ENCODE measurements at places on chromosomes 7 and 10. TPM values are rescaled to one million over a fixed set of nuclear protein-coding genes. Genes with fewer than 3 reads are reported as not detected.

DNA sequence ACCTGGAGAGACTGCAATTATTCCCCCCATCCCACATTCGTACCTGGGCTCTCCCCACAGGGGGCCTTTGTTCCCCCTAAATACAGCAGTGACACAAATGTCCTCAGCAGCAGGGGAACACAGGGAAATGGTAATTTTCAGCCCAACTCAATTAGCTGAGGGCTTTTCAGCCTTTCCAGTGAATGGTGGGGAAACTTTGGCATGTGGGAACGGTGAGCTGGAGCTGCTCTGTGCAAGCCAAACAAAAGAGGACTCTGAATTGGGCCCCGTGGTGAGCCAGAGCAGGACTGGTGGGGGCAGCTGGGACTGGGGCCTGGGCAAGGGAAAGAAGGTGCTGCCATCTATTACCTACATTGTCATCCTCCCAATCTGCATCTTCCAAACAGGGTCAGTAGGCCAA is 51.0 kb downstream of the FBXW4 start:
- no peak for DNase-seq

DNA sequence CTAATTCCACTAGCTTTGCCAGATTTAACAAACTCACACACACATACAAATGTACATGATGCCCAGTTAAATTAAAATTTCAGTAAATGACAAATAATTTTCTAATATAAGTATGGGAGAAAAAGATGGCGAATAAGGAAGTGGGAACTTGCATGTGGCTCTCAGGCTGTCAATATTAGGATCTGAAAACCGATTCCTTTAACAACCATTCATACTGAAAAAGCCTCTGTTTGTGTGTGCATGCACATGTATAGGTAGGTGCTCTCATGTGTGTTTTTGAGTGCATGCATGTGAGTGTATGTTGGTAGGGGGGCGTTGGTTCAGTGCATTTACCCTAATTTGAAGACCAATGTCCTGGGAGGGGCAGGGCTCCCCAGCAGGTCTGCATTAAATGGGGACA is 125.3 kb downstream of the HTR7 start:
- no peak for DNase-seq

DNA sequence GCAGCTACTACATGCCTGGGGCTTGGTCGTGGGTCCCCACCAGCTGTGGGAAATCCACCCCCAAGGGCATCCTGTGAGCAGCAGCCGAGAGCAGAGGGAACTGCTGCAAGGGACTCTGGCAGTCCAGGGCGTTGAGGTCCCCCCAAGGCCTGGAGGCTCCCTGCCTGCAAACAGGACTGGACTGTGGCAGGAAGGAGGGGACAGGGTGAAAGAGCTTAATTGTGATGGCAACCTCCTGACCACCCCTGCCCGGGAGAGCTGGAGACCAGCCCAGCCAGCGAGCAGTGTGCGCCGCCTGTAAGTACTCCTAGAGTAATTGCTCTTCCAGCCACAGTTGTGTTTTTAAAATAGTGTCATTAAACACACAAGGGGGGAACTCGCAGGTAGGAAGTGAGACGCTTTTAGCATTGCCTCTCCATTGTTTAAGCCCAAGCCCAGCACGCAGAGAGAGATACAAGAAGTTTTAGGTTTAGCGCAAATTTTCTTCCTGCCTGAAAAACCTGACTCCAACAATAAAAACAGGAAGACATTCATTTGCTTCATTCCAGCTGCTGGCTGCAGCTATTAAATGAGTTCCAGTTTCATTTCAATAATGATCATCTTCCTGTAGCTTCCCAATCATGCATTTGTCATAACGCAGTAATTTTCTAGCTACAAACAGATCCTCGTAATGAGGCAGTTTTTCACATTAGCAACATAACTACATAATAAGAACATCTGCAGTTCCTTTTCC is 111.1 kb downstream of the EBF3 start:
- DNase-seq = no peak

GRCh38 chr7:110386006-110386405 is 704.9 kb upstream of the LRRN3 start:
- no peak for DNase-seq

- DNase-seq = no peak
These were observed 129.1 kb downstream of the SEPTIN14 start for GRCh38 chr7:55733241-55734140.

DNA sequence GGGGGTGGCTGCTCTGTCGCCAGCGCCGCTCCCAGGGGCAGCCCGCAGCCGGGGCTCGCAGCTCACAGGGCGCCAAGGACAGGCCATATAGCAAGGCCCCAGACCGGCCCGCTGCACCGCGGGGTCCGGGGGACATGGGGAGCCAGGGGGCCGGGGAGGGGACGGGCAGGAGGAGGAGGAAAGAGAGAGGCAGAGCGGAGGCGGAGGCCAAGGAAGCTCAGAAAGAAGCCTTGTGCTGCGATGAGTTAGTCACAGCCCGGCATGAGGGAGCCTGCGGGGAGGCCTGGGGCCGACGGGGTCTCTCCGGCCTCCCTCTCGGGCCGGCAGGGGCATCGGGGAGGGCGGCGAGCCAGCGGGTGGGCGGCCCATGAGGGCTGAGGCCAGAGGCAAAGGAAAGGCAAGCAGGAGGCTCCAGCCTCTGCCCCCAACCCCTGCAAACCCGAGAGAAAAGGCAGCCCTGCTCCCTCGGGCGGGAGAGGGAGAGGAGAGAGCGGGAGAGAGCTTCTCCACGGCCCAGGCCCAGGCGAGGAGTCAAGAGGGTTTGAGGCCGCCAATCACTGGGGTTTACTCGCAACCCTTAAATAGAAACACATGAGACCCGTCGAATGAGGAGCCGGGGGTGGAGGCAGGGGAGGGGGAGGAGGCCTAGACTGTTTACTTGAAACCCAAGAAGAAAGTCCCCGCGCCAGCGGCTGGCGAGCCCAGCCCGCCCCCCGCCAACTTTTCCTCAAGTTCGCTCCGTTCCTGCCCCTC is 167.9 kb downstream of the NEURL1 start:
- peak; percentile 60 for DNase-seq

DNA sequence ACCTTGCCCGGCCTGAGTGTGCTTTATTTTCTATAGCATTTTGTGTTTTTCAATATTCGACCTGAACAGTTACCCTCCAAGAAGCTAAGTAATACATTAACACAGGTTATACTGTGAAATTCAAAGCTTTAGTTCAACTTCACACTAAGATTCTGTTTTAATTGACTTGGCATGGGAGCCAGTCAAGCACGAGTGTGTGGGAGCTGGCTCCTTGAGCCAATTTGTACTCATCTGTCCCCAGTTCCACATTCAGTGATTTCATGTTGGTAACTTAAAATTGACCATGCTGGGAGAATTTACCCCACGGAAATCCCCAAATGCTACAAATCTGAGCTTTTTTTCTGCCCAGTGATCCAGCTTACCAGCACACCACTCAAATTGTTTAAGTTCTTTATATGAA is 20.3 kb downstream of the TSPAN12 start:
- no peak for DNase-seq

GRCh38 chr7:7251742-7252141 is 69.4 kb downstream of the C1GALT1 start:
- DNase-seq = no peak

- DNase-seq = no peak
These were observed 245.5 kb upstream of the STEAP1 start for GRCh38 chr7:89908736-89909135.

- DNase-seq = no peak
These were observed 5.9 kb upstream of the CFAP69 start for GRCh38 chr7:90239050-90239449.

- no peak for DNase-seq
These were observed 64.7 kb downstream of the DIP2C start for GRCh38 chr10:624605-625332.

- DNase-seq = no peak
These were observed 151.3 kb downstream of the REEP3 start for GRCh38 chr10:63672491-63672890.

- DNase-seq = no peak
These were observed 88.8 kb upstream of the DDC start for GRCh38 chr7:50653981-50654425.

DNA sequence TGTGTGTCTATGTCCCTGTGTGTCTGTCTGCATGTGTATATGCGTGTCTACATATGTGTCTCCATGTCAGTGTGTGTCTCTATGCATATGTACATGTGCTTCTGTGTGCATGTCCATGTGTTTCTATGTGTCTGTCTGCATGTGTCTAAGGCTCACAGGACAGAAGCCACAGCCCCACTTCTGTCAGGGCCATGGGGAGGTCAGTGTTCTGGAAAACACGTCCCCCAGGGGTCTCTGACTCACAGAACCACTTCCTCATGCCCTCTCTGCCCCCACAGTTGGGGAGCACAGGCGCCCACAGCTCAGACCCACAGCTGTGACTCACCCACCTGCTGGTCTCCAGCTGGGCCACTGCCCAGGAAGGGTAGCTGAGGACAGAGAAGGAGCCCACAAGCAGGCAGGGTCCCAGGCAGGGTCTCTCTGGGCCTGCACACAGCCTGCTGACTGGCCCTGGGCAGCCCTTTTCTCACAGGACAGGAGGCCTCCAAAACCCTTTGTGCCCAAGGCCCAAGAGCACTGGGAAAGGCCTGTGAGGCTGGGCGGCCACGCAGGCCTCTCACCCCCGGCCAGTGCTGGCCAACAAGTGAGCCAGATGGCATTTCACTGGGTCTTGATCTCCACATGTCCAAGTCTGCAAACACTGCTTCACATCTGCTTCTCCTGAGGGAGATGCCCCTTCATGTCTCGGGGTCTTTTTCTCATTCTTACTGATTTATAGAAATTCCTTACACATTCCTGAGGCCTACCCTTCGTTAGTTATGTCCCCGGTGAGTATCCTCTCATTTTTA is 102.9 kb upstream of the FAM20C start:
- DNase-seq = peak; percentile 51

DNA sequence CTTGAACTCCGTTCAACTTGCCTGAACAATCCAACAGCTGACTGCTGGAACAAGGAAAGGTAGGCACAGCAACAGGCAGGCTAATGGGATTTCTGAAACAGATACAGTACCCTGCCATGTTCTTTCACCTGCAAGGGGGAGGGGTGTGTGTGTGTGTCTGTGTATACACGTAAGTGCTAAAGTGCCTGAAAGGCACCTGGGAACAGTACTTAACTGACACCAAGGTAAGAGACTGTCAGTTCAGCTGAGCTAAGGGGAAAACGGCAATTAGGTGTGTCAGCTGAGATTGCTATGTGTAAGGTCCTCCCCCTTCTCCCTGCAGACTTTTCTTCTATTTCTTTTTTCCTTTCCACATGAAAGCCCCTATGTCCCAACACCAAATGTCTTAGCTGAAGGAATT is 27.0 kb downstream of the NAMPT start:
- DNase-seq = no peak

- no peak for DNase-seq
These were observed at the start of gene TLX1 for GRCh38 chr10:101130984-101131961. TLX1 (plus strand) TSS chr10:101131300; CDS start chr10:101131542, 242 bp downstream.

- DNase-seq = no peak
These were observed 107.6 kb downstream of the CNNM2 start for GRCh38 chr10:103025696-103026095.

GRCh38 chr7:10429511-10429910 is 544.2 kb upstream of the PHF14 start:
- DNase-seq = no peak

- DNase-seq = no peak
These were observed 262.2 kb downstream of the KIF20B start for GRCh38 chr10:89963451-89964102.

- peak; percentile 84 for DNase-seq
These were observed 65.8 kb downstream of the STK17A start for GRCh38 chr7:43648473-43649406.

- no peak for DNase-seq
These were observed 74.5 kb downstream of the COBL start for GRCh38 chr7:51242007-51242691.

GRCh38 chr10:96512524-96513304 is 1.0 kb downstream of the TLL2 start:
- DNase-seq = peak; percentile 19

GRCh38 chr7:29990931-29991330 is 1.3 kb upstream of the SCRN1 start:
- no peak for DNase-seq

- DNase-seq = no peak
These were observed 24.5 kb downstream of the HHEX start for GRCh38 chr10:92714152-92714845.

GRCh38 chr7:28107960-28108359 is 72.6 kb downstream of the JAZF1 start:
- DNase-seq = no peak

DNA sequence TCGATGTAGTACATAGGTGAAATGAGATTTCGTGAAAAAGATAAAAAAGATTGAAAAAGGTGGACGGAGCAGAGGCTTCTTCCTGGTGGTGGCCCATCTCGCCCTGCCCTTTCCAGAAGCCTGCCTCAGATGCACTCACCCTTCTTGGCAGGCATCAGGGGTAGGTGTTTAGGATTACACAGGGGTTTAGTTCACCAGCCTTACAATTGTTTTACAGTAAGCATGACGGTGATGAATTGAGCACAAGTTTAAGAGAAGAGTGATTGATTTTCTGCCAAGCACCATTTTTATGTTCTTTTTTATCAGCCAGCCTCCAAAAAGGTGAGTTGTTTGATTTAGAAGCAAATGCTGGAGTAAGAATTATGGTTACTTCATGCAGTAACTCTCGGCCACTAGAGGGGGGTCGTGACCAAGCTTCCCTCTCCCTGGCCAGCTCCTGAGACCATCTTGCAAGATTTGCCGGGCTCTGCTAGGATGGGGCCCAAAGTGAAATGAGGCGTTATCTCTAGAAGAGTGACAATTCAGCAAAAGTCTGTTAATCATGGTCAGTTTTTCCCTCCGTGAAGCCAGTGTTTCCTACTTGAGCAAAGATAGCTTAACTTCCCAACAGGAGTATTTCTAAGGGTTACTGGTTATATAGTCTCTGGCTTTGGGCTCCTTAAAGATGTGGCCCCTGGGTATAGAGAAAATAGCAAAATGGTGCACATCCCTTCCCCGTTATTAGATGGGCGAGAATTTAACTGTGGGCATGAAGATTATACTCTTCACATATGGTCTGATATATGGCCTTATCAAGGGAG is 228.8 kb downstream of the BMPER start:
- peak; percentile 49 for DNase-seq

- DNase-seq = peak; percentile 39
These were observed 32.5 kb upstream of the EPC1 start for GRCh38 chr10:32379318-32379949.

- no peak for DNase-seq
These were observed 48.8 kb downstream of the CPXM2 start for GRCh38 chr10:123842692-123843385.

GRCh38 chr7:43155636-43156035 is 43.2 kb downstream of the HECW1 start:
- DNase-seq = no peak

- DNase-seq = no peak
These were observed 67.4 kb downstream of the NOD1 start for GRCh38 chr7:30411173-30411572.

The NPSR1 gene
- not detected for total RNA-seq

The ENTPD7 gene
- 1.9 TPM for total RNA-seq

The TMEM270 gene
- not detected for total RNA-seq

The SFMBT2 gene
- total RNA-seq = 27.6 TPM

The TRDMT1 gene
- 4.5 TPM for total RNA-seq

The ZNF487 gene
- 1.4 TPM for total RNA-seq

The COL1A2 gene
- total RNA-seq = 0.56 TPM

The MRC1 gene
- not detected for total RNA-seq

The DENND11 gene
- total RNA-seq = 28.6 TPM

The VPS37D gene
- total RNA-seq = 0.87 TPM

The SNX10 gene
- total RNA-seq = 47.8 TPM

The GSTK1 gene
- 171 TPM for total RNA-seq

The DENND2A gene
- total RNA-seq = not detected

The MRLN gene
- total RNA-seq = not detected
